ENCODE measurements at places on chromosomes 7 and 10.

DNA sequence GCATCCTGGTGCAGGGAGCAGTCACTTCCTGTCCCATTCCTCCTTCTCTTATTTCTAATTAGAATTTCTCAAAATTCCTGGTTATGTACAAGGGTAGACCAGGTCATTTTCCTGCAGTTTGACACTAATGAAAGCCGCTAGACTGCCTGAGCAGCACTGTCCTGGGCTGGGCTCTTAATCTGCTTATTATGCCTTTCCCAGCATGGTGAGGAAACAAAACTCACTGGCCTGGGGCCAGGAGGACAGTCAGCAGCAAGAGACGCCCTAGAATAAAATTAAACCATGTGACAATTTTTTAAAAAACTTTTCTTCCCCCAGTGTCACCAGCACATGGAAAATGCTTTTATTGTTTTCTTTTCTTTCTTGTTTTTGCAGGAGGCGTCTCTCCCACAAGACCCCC is 647.5 kb downstream of the TYW1 start:
- no peak for DNase-seq

- DNase-seq = peak; percentile 12
Observed at GRCh38 chr7:7978860-7979259, 10.3 kb downstream of the GLCCI1 start.

DNA sequence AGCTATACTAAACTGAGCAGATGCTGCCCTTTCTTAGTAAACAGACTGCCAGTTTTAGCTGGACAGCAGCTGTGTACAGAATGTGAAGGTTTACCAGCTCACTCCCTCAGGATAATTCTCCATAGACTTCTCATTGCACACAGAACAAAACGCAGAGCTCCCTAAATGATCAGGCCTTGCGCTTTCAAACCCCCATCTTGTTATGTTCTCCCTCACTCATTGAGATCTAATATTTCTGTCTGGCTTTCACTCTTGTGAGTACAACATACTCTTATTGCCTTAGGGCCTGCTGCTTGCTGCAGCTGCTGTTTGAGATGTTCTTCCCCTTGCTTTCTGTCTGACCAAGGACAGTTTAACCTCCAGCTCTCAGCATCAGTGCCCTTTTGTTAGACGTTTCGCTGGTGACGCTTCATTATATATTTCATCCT is 17.3 kb downstream of the VWDE start:
- no peak for DNase-seq

DNA sequence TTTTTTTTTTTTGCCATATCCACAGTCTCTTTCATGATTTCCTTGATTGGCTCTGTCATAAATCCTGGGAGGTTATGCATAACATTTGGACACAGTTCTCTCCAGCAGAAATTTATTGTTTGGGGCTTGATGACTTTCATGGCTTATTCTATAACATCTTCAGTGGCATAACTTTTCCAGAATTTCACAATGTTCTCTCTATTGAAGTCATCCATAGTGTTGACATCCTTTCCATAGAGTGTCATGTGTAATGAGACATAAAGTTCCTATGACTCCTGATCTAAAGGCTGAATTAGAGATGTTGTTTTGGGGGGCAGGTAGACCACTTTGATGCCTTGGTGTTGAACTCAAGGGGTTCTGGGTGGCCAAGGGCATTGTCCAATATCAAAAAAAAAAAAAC is 36.7 kb upstream of the STK17A start:
- DNase-seq = no peak

GRCh38 chr10:122239578-122240257 is 31.4 kb upstream of the BTBD16 start:
- DNase-seq = peak; percentile 72

- peak; percentile 69 for DNase-seq
Observed at GRCh38 chr7:74294191-74294998, 5.2 kb downstream of the CLIP2 start.

- DNase-seq = peak; percentile 53
Observed at GRCh38 chr7:105249216-105249615, 139.5 kb downstream of the SRPK2 start.

DNA sequence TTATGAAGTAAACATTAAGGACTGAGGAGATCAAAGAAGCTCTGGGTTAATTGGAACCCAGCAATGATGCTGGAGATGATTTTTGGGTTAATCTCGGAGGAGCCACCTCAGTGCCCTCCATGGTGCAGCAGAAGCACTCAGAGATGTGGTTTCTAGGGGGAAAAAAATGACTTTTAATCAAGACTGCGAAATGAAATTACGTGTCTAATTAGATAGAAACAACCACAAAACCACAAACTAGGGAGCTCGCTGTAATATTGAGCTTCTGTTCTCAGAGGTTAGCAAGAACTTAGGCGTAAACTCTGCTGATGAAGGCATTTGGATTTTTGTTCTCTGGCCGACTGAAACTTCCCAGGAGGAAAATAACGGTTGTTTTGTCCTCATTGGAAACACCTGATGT is 319.0 kb downstream of the GRID1 start:
- no peak for DNase-seq

DNA sequence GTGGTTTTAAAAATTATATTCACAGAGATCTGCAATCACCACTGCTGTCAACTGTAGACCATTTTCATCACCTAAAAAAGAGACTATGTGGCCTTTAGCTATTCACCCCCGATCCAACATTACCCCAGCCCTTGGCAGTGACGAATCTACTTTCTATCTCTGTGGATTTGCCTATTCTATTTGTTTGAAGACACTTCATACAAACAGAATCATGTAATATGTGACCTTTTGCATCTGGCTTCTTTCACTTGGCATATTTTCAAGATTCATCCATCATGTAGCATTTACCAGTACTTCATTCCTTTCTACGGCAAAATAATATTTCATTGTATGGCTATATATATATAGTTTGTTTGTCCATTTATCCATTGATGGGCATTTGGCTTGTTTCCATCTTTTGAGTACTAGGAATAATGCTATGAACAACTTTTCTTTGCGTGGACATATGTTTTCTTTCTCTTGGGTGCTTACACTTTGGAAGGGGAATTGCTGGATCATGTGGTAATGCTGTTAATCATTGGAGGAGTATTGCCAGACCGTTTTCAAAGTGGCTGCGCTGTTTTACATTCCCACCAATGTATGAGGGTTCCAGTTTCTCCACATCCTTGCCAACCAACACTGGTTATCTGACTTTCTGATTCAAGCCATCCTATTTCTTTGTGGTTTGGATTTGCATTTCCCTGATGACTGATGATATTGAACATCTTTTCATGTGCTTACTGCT is 22.3 kb downstream of the ADAMTS14 start:
- DNase-seq = peak; percentile 100

GRCh38 chr7:98727146-98727709 is 110.1 kb downstream of the NPTX2 start:
- DNase-seq = no peak

DNA sequence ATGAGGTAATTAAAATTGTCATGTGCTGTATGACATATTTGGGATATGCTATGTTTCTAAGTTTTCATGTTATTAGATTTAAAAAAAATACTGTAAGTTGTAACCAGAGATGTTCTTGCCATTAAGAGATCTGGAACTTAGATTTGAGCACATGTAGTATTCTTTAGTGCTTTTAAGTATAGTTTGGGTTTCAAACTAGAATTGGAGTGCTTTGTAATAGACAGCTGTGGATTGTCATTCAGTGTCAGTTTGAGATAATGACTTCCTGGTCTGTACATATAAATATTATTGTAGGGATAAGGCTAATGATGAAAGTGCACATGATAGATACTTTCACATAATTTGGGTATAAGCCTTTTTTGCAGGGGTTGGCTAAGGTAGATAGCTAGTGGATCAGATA is 936.2 kb downstream of the CNTNAP2 start:
- DNase-seq = no peak

GRCh38 chr10:33546031-33546430 is 211.6 kb upstream of the NRP1 start:
- no peak for DNase-seq

- peak; percentile 18 for DNase-seq
Observed at GRCh38 chr7:115332691-115333090, 410.8 kb downstream of the MDFIC start.

GRCh38 chr10:117239721-117240620 is 943 bp upstream of the SLC18A2 start:
- no peak for DNase-seq

DNA sequence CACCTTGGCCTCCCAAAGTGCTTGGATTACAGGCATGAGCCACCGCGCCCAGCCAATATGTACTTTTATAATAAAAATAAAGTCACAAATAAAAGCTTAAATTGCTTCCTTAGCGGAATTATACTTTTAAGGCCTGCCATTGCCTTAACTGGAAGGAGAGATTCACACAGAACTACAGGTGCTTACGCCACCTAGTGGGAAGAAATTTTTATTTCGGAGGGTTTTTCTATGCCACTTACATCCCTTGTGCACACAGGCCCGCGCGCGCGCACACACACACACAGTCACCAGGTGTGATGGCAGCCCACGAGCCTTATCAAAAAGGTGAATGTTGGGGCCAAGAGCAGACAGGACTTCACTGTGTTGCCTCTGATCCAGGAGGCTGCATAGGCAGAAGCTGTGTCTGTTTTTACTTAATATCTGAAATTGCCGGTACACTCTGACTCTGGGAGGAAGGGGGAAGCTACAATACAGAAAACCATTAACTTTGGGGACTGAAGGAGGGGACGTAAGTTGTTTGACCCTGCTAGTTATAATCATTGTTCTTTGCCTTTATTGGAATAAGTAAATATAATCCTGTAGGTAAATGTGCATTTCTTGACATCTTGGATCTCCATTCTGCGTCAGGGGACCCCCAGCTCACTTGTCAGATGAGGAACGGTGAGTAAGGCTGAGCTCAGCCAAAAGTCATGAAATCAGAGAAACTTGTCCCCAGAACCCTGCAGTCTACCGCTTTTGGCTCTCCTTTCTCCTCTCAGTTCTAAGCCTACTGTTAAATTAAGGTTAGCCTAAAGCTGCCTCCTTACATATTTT is 87.1 kb downstream of the SLC16A9 start:
- peak; percentile 73 for DNase-seq

GRCh38 chr10:53356616-53357349 is 584.2 kb upstream of the MBL2 start:
- no peak for DNase-seq

DNA sequence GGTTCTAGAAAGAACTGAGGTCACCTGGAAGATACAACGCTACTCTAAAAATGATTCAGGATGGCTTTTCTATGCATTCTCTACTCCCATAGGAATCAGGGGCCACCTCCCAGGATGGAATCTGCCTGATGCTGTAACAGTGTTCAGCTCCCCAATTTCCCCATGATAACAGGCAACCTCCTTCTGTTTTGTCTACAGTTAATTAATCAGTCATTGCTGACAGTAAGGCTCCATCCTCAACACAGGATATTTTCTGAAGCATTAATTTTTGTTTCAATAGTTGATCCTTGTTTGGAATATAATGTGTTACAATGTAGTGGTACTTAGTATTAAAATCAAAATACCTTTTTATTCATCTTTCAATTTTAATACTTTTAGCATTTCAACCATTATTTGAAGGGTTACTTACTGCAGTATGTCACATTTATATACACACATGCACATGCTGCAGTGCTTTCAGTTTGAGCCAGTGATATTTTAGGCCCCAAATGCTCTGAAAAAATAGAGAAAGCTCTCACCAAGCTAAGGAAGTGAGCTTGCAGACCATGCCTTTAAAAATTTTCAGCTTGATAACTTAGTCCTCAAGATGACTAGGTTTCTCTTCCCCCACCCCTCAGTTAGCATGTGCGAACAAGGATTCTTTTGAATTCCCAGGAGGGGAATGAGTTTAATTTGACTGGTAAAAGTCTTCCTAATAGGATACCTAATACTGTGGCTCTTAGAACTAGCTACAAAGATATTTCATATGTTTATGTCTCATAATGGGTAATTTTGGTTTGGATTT is 592 bp upstream of the PIK3CG start:
- no peak for DNase-seq

GRCh38 chr7:112009081-112009480 is 197.1 kb downstream of the DOCK4 start:
- DNase-seq = peak; percentile 70

DNA sequence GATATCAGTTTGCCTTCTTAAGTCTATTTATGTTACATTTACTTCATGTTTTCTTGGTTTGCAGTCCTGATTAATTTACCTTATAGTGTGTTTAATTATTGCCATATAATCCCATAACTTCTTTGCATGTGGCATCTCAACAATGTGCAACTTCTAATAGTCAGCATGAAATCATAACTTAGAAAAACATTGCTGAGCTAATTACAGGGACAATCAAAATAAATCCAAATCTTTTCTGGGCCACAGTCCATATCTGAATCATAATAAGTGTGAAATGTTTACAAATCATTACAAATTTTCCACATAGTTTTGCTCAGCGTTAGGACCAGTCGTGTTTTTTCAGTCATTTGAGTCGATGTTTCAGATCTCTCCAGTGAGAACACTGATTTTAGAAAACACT is 29.1 kb upstream of the CABCOCO1 start:
- peak; percentile 60 for DNase-seq

DNA sequence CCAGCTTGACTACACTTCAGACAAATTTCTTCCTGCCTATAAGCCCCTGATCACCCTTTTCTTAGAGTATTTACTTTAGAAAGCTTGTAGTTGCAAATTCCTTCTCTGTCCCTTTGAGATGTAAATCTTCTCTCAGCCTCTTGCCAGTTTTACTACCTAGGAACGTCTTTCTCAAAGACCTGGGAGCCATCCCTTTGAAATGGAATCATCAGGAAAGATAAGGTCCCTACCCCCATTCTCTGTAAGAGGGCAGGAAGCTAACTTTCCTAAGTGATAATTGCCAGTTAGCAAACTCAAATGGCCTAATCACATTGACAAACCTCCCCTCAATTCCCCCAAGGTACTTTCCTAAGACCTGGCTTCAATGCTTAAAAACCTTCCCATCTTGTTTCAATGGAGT is 304.5 kb downstream of the MDFIC start:
- no peak for DNase-seq

GRCh38 chr7:20797042-20797461 is 10.4 kb upstream of the SP8 start:
- no peak for DNase-seq

DNA sequence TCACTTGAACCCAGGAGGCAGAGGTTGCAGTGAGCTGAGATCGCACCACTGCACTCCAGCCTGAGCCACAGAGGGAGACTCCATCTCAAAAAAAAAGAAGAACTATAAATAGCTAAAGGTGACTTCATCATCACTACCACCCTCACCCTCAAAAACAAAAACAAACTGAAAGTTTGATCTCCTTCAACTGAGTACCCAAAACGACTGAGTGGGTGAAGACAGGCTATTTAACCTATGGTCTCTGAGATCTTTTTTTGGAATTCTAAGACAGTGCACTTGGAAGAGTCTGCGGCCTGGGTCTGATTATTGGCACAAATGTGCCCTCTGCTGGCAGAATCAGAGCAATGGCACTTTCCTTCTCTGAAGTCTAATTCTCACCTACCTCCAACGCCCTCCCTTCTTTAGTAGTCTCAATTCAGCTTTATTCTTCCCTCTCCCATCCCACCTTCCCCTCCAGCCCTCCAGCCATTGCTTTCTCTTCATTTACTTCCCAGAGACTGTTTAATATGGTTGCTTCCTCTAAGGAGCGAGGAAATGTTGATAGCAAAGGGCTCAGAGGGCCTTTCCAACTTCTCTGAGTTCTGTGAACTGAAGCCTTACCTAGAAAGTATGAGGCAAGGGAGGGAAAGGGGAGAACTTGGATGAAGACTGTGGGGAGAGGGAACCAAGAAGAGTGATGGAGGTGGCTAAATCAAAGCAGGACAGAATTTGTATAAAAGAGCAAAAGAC is 2.9 kb upstream of the MYOZ1 start:
- peak; percentile 84 for DNase-seq

GRCh38 chr10:43843321-43844101 is 194.8 kb upstream of the ZNF32 start:
- DNase-seq = peak; percentile 97

- peak; percentile 2 for DNase-seq
Observed at GRCh38 chr7:122622682-122623081, 76.2 kb downstream of the RNF133 start.

- peak; percentile 71 for DNase-seq
Observed at GRCh38 chr7:99108613-99109012, 35.3 kb downstream of the SMURF1 start.

All from fibroblast of the aortic adventitia (primary cell).